ENCODE measurements at places on chromosomes 3 and 15. TPM values are rescaled to one million over a fixed set of nuclear protein-coding genes. Genes with fewer than 3 reads are reported as not detected.

GRCh38 chr3:125045965-125046364 is 9.8 kb downstream of the HEG1 start:
- H3K4me3 ChIP-seq: no peak overlapping the region
- H3K27ac ChIP-seq: no peak overlapping the region
- no peak for DNase-seq
- peaks cover 47% of the 10 kb centered on the region for H3K4me1 ChIP-seq

DNA sequence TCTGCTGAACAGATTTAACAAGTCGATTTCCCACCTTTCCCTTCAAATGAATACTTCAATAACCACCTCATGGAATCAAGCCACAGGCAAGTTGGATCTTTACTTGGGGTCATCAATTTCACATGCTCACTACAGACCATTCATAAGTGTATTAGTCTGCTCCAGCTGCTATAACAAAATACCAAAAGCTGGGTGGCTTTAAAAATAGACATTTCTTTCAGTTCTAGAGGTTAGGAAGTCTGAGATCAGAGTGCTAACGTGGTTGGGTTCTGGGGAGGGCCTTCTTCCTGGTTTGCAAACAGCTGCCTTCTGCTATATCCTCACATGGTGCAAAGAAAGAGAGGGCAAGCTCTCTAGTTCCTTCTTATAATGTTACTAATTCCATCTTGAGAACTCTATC is 5.1 kb downstream of the GPR176 start:
- no peaks in the 10 kb centered on the region for H3K36me3 ChIP-seq
- H3K4me3 ChIP-seq: no peak overlapping the region
- no peak for DNase-seq
- H3K27ac ChIP-seq: no peak overlapping the region
- H3K27me3 ChIP-seq: no peaks in the 10 kb centered on the region

Gene SEMA5B
- 0.28 TPM for polyA plus RNA-seq

GRCh38 chr3:170154569-170155143 is 26.9 kb downstream of the PHC3 start:
- DNase-seq: no peak
- H3K36me3 ChIP-seq: peaks cover 3% of the 10 kb centered on the region
- no peaks in the 10 kb centered on the region for H3K27me3 ChIP-seq
- no peaks in the 10 kb centered on the region for H3K4me1 ChIP-seq
- H3K4me3 ChIP-seq: no peak overlapping the region

Gene AADACL2
- polyA plus RNA-seq: not detected

Gene CTXN2
- not detected for polyA plus RNA-seq

GRCh38 chr3:127961963-127962362 is 46.9 kb downstream of the KBTBD12 start:
- H3K27me3 ChIP-seq: no peaks in the 10 kb centered on the region
- peak overlapping the region; percentile 57 for H3K27ac ChIP-seq
- peaks cover 13% of the 10 kb centered on the region for H3K4me1 ChIP-seq
- no peaks in the 10 kb centered on the region for H3K36me3 ChIP-seq

Gene CACNA2D3
- 0.15 TPM for polyA plus RNA-seq

DNA sequence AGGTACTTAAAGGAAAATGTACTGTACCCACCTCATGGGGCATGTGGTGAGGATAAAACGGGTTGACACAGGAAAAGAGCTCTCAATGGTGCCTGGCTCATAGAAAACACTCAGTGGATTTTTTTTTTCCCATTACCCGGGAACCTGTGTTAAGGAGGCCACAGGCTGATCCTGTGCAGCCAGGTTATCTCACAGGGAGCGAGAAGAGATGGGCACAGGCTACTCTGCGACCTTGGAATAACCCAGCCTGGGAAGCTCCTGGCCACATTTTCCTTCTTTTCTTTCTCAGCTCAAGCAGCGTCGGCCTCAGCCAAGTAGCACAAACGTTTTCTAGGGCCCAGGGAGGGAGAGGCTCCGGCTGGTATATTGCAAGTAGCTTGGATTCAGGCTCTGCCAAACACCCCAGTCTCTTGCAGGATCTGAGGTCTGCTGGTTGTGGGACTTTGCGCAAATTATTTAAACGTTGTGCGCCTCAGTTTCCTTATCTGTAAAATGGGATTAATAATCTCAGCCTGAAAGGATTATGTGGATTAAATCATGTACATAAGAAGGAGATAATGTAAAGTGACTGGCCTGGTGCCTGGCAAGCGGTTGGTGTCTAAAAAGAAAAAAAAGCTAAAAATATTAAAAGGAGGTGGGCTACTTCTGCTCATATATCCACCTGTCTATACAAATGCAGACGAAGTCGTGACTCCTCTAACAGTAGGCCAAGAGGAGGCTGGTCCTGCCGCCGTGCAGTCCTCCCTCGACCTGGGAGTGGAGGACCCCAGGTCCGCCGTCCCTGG is 2.2 kb downstream of the FURIN start:
- H3K27me3 ChIP-seq: no peaks in the 10 kb centered on the region
- H3K4me3 ChIP-seq: peak overlapping the region; percentile 61
- DNase-seq: no peak
- peak overlapping the region; percentile 92 for H3K27ac ChIP-seq

- H3K4me1 ChIP-seq: peaks cover 39% of the 10 kb centered on the region
- no peak overlapping the region for H3K27ac ChIP-seq
- no peak for DNase-seq
- no peak overlapping the region for H3K4me3 ChIP-seq
- H3K27me3 ChIP-seq: no peaks in the 10 kb centered on the region
- H3K36me3 ChIP-seq: peaks cover 2% of the 10 kb centered on the region
These were observed 35.1 kb downstream of the B3GNT5 start for GRCh38 chr3:183288117-183288516.

Gene ZIC1
- not detected for polyA plus RNA-seq

Gene NANOGP8
- not detected for polyA plus RNA-seq

DNA sequence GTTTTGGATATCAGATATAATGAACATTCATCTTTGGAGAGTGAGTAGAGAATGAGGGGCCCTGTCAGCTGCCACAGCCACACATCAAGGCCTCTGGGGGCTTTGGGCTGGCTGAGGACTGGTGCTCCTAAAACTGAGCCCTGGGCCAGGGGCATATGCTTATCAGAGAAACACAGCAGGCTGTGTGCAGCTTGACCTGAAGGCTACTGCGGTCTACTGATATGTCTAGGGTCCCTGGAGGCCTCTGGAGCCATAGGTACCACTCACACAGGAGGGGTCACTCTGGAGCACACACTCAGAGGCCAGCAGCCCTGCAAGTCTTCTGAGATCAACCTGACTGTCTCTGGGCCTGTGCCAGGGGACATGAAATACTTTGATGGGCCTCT is 7.6 kb downstream of the TF start:
- H3K27ac ChIP-seq: no peak overlapping the region
- no peak for DNase-seq
- peaks cover 20% of the 10 kb centered on the region for H3K4me1 ChIP-seq
- no peaks in the 10 kb centered on the region for H3K36me3 ChIP-seq
- no peaks in the 10 kb centered on the region for H3K27me3 ChIP-seq

DNA sequence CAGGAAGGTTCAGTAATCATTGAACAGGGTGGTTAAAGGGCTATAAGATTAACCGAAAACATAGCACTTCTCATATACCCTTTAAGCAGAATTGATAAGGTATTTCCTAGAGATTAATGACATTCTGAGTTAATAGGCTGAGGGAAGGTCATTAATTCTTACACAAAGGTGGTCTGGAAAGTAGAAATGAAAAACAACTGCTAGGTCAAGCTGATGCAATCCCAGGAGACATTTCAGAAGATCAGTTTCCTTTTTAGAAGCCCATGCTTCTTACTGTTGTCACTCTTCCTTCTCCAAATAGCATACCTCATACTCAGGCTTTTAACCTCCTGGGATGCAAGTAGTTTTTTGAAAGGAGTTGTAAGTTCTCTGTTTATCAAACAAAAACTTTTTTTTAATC is 8.8 kb downstream of the FILIP1L start:
- no peak for DNase-seq
- no peak overlapping the region for H3K4me3 ChIP-seq
- H3K36me3 ChIP-seq: no peaks in the 10 kb centered on the region
- H3K27me3 ChIP-seq: no peaks in the 10 kb centered on the region
- peaks cover 29% of the 10 kb centered on the region for H3K4me1 ChIP-seq
- H3K27ac ChIP-seq: peak overlapping the region; percentile 54

DNA sequence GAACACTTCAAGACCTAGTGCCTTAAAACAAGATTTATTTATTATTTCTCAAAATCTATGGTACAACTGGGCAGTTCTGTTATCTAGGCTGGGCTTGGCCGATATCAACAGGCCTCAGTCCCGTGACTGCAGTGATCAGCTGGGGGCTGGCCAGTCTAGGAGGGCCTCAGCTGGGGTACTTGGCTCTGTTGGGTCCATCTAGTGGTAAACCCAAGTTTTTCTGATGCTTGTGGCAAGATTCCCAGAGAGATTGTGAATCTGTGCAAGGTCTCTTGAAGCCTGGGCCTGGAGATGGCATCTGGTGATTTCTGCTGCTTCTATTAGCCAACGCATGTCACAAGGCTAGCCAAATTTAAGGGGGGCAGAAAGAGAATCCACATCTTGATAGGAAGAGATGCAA is 482.4 kb upstream of the SGO1 start:
- DNase-seq: no peak
- no peak overlapping the region for H3K27ac ChIP-seq
- no peaks in the 10 kb centered on the region for H3K36me3 ChIP-seq
- H3K4me1 ChIP-seq: no peaks in the 10 kb centered on the region

GRCh38 chr3:149233323-149233722 is 11.7 kb upstream of the CP start:
- H3K27me3 ChIP-seq: no peaks in the 10 kb centered on the region
- no peak overlapping the region for H3K27ac ChIP-seq
- no peaks in the 10 kb centered on the region for H3K36me3 ChIP-seq
- peaks cover 4% of the 10 kb centered on the region for H3K4me1 ChIP-seq
- H3K4me3 ChIP-seq: no peak overlapping the region
